Epithelial cell of alveolus of lung (primary cell): ENCODE measurements at places on chromosomes 7 and 10. TPM values are rescaled to one million over a fixed set of nuclear protein-coding genes. Genes with fewer than 3 reads are reported as not detected.

Gene MYPN
- total RNA-seq: 0.13 and 0.32 TPM in 2 replicates

Gene HGF
- 78.2 and 389 TPM in 2 replicates for total RNA-seq

Gene MMD2
- not detected in 2 replicates for total RNA-seq

Gene TRA2A
- total RNA-seq: 14.2 and 88.5 TPM in 2 replicates

Gene LIPN
- not detected in 2 replicates for total RNA-seq

Gene MUC12
- total RNA-seq: 3.0 TPM in 1 of 2 replicates, not detected in the other

Gene GNAI1
- 26.4 and 63.7 TPM in 2 replicates for total RNA-seq

Gene SFR1
- 7.4 and 8.9 TPM in 2 replicates for total RNA-seq

Gene ADAM12
- 3.4 and 8.1 TPM in 2 replicates for total RNA-seq

Gene PON1
- not detected in 2 replicates for total RNA-seq

Gene ARHGEF35
- total RNA-seq: 0.16 and 1.2 TPM in 2 replicates

Gene ATOH7
- total RNA-seq: 0.13 and 0.48 TPM in 2 replicates

Gene GPNMB
- total RNA-seq: 5.1 and 13.7 TPM in 2 replicates

Gene ALOX5
- under 0.01 and 0.08 TPM in 2 replicates for total RNA-seq

Gene NUDT13
- 1.1 and 1.4 TPM in 2 replicates for total RNA-seq
